ENCODE measurements at places on chromosomes 1 and 21. TPM values are rescaled to one million over a fixed set of nuclear protein-coding genes. Genes with fewer than 3 reads are reported as not detected.

Gene CLEC20A
- total RNA-seq = not detected

Gene HES5
- total RNA-seq = 1.5 TPM

Gene SMIM11
- total RNA-seq = 21.8 TPM

DNA sequence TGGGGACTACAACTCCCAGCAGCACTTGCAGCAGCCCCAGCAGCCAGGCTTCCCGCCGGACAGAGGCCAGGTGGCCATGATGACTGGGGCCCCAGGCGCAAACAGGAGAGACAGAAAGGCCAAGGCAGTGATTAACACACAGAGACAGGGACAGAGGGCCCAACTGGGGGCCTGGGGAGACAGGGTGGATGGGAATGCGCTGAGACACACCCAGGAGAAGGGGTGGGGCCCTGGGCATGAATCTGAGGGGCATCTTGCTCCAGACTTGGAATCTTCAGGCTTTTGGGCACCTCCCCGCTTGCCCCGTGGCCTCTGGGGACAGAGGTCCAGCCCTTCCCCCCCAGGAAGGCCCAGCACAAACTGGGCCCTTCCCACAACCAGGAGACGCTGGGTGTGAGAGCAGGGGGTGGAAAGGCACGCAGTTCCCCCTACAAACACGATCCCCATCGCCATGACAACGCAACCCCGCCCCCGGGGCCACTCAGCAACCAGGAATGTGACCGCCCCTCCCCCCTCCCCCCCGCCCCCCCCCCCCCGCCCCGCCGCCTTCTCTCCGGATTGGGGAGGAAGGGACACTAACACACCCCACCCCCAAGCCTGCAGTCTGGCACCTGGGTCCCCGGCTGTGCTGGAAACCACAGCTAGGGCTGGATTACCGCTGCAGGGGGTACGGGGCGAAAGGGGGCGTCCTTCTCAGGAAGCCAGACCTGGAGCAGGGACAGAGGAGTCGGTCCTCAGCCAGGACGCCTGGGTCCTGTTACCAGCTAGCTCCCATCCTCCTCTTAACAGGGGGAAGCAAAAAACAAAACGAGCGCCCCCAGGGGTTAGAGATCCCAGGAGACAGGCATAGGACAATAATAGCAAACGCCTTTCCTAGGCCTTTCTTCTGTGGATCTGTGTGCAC is 4.5 kb downstream of the HDGF start:
- DNase-seq = peak; percentile 95
- peaks cover 22% of the 10 kb centered on the region for H3K36me3 ChIP-seq
- H3K27ac ChIP-seq = peak overlapping the region; percentile 98
- H3K27me3 ChIP-seq = no peaks in the 10 kb centered on the region
- peak overlapping the region; percentile 96 for H3K4me3 ChIP-seq

DNA sequence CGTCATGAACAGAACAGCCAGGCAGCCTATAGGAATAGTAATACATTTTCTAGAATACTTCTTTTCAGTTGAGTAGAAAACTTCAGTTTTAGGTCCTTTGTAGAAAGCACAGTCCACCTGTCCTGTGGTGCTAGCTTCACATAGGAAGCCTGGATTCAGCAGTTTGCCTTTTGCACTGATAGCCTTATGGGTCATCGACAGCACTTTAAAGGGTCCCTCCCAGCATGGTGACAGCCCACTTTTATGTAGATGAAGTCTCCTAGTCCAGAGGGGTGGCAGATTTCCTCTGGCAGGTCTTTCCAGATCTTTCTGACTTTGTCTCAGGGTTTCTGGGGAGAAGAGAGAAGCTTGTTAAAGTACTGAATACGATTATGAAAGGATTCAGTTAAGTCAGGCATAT is 161.4 kb upstream of the TNR start:
- DNase-seq = no peak
- H3K36me3 ChIP-seq = no peaks in the 10 kb centered on the region
- no peaks in the 10 kb centered on the region for H3K4me1 ChIP-seq
- no peaks in the 10 kb centered on the region for H3K27me3 ChIP-seq
- no peak overlapping the region for H3K4me3 ChIP-seq

DNA sequence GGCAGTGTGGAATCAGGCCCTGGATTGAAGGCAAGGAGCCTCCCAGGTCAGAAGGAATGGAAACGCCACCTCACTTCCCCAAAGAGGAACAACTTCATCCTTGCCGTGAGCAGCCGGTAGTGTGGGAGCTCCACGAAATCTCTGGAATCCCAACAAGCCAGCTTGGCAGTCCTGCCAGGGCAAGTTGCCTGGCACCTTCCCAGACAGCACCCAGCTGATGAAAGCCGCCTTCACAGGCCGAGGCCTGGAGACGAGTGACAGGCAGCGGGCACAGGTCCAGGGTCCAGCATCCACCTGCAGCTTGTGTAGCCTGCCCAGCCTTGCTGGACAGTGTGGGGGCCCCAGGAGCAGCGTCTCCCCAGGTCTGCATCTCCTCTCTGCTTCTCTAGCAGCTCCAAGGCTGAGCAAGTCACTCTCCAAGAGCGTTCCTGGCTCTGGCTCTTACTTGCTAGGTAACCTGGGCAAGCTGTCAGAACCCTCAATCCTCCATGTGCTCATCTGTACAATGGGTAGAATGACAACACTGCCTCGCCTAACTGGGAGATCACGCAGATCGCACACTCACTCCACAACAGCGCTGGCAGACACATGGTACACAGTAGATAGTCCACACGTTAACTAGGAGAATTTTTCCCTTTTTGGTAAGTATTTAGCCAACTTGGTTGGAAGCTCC is 43.0 kb downstream of the ACOT7 start:
- DNase-seq = peak; percentile 86
- no peak overlapping the region for H3K27ac ChIP-seq
- peaks cover 22% of the 10 kb centered on the region for H3K4me1 ChIP-seq
- H3K27me3 ChIP-seq = no peaks in the 10 kb centered on the region
- H3K4me3 ChIP-seq = no peak overlapping the region

DNA sequence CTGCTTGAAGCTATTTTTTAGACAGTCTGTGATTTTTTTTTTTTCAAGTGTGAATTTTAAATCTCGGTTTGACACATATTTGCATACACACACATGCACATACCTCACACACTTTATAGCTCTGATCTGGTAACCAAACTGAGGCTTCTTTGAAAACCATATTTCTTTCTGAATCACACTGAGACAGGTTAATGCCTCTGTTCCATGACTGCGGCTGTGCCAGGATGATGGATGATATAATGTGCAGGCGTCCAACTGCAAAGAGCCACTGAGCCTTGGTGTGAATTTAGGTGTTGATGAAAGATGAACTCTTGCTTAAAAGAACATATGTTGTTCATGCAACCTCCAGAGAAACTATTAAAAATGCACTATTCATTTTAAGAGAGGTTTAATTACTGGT is 504.0 kb upstream of the OLFM3 start:
- H3K4me3 ChIP-seq = no peak overlapping the region
- no peaks in the 10 kb centered on the region for H3K36me3 ChIP-seq
- no peak for DNase-seq
- no peaks in the 10 kb centered on the region for H3K27me3 ChIP-seq

GRCh38 chr1:165434281-165434680 is 10.6 kb downstream of the RXRG start:
- H3K27me3 ChIP-seq = no peaks in the 10 kb centered on the region
- H3K27ac ChIP-seq = no peak overlapping the region
- DNase-seq = no peak
- no peak overlapping the region for H3K4me3 ChIP-seq
- no peaks in the 10 kb centered on the region for H3K36me3 ChIP-seq

GRCh38 chr1:77831976-77832711 is 52.7 kb downstream of the MIGA1 start:
- no peak overlapping the region for H3K4me3 ChIP-seq
- DNase-seq = no peak
- H3K36me3 ChIP-seq = no peaks in the 10 kb centered on the region
- H3K27ac ChIP-seq = peak overlapping the region; percentile 72

DNA sequence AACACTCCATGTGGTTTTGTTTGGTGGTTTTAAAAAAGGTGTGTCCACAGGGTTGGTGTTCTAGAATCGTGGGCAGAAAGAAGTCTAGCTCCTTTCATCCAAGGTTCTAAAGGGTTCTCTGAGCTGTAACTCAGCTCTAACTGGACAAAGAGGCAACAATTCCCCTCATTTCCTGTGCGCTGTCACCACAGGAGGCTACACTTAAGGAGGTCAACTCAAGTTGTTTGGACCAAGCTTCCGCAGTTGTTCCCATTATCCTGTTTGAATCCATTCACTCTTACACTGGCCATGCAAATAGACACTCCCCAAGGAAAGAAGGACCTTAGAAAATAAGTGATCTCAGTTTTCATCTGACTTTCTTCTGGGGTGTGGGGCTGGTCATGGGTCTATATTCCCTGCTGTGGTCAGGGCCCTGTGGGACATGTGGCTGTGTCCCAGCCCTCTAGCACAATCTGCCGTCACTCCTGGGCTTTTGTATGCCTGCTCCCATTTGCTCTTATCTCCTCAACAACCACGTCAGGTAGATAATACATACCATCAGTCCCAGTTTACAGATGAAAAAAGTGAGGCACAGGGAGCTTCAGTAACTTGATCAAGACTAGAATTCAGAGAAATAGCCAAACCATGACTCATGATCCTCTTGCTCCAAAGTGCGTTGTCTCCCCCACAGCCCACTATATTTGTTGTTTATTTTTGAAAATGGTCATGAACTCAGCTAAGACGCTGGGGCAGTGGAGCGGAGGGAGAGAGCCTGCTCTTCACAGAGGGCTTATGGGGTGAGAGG is 103.6 kb downstream of the RHOU start:
- peaks cover 22% of the 10 kb centered on the region for H3K4me1 ChIP-seq
- no peak for DNase-seq
- no peak overlapping the region for H3K4me3 ChIP-seq
- no peaks in the 10 kb centered on the region for H3K36me3 ChIP-seq
- H3K27me3 ChIP-seq = no peaks in the 10 kb centered on the region

DNA sequence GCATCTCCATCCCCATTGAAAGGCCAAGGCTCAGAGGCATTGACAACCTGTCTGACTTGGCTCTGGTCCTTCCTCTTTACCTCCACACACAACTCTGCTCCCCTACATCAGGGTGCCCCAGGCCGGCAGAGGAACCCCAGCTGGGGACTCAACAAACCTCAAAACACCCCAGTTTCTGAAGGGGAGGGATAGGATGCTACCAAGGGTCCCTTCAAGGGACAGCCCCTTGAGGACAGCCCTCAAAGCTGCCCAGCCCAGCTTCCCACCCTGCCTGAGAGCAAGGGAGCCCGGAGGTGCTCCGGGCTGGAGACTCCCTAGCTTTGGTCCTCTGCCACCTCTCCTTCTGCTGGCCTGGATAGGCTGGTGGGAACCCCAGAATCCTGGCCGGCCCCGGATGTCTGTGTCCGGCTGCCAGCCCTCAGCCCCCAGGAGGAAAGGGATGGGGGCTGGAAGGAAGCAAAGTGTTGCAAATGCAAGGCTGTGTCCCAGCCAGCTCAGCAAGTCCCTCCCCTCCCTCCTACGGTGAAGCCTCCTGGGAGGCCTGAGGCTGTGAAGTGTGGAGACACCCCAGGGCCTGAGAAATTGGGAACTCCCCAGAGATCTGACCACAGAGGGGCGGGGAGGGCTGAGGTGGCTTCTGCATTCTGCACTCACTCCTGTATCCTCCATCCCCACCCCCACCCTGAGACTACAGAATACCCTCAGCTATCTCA is 1.1 kb upstream of the MARCKSL1 start:
- H3K27ac ChIP-seq = no peak overlapping the region
- no peak overlapping the region for H3K4me3 ChIP-seq
- H3K27me3 ChIP-seq = no peaks in the 10 kb centered on the region

DNA sequence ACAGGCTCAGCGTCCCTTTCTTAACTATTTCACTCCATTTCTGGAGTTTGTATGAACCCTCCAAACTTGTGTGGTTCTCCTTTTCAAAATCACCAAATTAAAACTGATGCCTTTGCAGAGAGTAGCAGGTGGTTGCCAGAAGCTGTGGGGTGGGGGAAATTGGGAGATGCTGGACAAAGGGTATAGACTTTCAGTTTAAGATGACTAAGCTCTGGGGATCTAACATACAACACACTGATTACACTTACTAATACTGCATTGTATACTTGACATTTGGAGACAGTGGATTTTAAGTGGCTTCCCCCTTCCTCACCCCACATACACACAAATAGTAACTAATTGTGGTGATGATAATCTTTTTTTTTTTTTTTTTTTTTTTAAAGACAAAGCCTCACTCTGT is 11.1 kb upstream of the SCYL3 start:
- H3K4me3 ChIP-seq = no peak overlapping the region
- no peak overlapping the region for H3K27ac ChIP-seq
- no peak for DNase-seq

DNA sequence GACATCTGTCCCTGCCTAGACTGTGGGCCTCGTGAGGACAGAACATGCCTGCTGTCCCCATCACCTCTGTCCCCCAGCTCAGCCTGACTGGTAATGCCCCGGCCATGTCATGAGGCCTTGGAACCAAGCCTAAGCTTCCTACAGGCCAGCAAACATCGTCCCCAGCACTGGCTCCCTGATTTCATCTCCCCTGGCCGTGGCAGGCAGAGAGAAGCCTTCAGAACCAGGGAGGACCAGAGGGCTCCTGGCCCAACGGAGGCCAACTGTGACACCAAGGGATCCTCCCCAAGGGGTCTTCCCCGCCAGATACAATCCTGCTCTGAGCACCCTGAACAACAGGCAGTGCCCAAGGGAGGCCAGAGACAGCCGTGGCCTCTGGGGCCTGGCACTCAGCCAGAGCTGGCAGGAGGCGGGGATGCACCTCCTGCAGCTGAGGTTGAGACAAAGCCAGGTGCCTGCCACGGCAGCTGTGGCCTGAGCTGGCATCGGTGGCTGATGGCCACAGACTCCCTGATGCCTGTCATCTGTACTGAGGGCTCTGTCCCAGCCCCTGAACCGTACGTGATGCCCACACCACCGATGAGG is 9.9 kb upstream of the NPHP4 start:
- no peak overlapping the region for H3K4me3 ChIP-seq
- no peaks in the 10 kb centered on the region for H3K36me3 ChIP-seq
- DNase-seq = peak; percentile 64
- no peak overlapping the region for H3K27ac ChIP-seq

- peaks cover 14% of the 10 kb centered on the region for H3K4me1 ChIP-seq
- H3K27me3 ChIP-seq = no peaks in the 10 kb centered on the region
- peak; percentile 90 for DNase-seq
- H3K36me3 ChIP-seq = no peaks in the 10 kb centered on the region
- H3K27ac ChIP-seq = peak within 1 kb of the TSS; percentile 82
- peak within 1 kb of the TSS; percentile 82 for H3K4me3 ChIP-seq
Measured at GRCh38 chr21:36966066-36966820, at the start of gene HLCS. TSS of gene HLCS (minus strand) at chr21:36966669. CDS start at chr21:36966638, 31 bp downstream.

GRCh38 chr1:224861339-224861716 is 68.1 kb upstream of the DNAH14 start:
- no peak overlapping the region for H3K27ac ChIP-seq
- no peak for DNase-seq
- H3K4me1 ChIP-seq = no peaks in the 10 kb centered on the region
- no peaks in the 10 kb centered on the region for H3K36me3 ChIP-seq
- H3K27me3 ChIP-seq = no peaks in the 10 kb centered on the region
- H3K4me3 ChIP-seq = no peak overlapping the region
